Tibial nerve (tissue), 4 donors: ENCODE measurements at places on chromosomes 3 and 15. TPM values are rescaled to one million over a fixed set of nuclear protein-coding genes. Genes with fewer than 3 reads are reported as not detected.

DNA sequence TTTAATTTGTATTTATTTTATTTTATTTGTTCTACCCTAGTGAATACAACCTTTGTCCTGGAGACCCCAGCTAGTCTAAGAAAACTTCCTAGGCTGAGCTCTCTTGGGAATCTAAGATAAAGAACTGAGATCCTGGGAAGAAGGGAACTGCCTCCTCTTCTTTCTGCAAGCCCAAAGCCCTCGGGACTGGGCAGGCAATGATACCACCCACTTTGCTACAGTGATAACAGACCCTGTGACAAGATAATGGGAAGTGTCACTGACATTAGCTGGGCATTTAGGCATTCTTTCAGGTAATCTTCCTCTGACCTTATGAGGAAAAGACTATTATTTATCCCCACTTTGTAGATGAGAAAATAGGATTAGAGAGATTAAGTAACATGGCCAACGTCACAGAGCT lies 15.1 kb downstream of the TYRO3 start:
- no peak overlapping the region for H3K27ac ChIP-seq
- DNase-seq = no peak
- no peaks in the 10 kb centered on the region for H3K4me1 ChIP-seq
- peaks cover 69% of the 10 kb centered on the region for H3K36me3 ChIP-seq

- H3K27me3 ChIP-seq = no peaks in the 10 kb centered on the region
- DNase-seq = no peak
- H3K27ac ChIP-seq = no peak overlapping the region
- H3K36me3 ChIP-seq = no peaks in the 10 kb centered on the region
These were observed 195.4 kb upstream of the HES1 start for GRCh38 chr3:193940526-193940925.

DNA sequence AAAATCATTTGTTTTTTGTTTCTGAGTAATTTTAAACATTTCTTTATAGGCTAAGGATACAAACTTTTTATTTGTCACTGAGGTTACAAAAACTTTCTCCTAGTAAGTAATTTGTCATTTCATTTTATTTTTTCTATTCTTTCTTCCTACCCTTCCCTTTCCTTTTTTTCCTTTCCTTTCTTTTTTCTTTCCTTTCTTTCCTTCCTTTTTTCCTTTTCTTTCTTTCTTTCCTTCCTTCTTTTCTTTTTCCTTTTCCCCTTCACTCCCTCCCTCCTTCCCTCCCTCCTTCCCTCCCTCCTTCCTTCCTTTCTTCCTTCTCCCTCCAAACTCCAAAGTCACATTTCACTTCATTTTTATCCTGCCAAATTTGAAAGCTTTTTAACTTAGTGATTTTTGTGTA lies 115.1 kb upstream of the FAN1 start:
- no peaks in the 10 kb centered on the region for H3K36me3 ChIP-seq
- H3K4me3 ChIP-seq = no peak overlapping the region
- no peaks in the 10 kb centered on the region for H3K27me3 ChIP-seq
- no peaks in the 10 kb centered on the region for H3K4me1 ChIP-seq

DNA sequence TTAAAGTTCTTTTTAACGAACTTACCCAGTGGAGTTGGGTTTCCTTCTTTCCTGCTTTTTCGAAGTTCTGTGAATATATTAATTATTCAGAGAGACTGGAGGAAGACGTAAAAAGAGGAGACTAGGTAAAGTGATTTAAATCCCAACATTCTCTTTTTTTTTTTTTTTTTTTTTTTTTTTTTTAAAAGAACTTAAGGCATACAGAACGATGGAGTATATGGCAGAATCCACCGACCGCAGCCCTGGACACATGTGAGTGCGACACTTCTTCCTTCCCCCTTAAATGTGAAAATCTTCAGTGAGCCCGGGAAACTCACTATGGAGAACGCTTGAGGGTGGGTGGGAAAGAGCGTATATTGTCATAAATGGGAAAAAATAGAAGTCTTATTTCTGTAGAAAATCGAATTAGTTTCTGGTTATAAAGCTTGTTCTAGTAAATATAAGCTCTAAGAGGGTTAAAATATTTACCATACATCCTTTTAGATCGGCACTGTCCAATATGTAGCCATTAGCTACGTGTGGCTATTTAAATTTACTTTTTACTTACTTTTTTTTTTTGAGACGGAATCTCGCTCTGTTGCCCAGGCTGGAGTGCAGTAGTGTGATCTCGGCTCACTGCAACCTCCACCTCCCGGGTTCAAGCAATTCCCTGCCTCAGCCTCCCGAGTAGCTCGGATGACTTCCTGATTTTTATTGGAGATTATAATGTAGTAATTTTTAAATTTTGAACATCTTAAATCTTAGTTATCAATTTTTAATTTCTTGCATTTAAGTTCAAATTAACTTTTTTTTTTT lies 892 bp downstream of the NMD3 start:
- H3K4me1 ChIP-seq = no peaks in the 10 kb centered on the region
- no peaks in the 10 kb centered on the region for H3K27me3 ChIP-seq
- DNase-seq = peak; percentile 24
- H3K27ac ChIP-seq = peak overlapping the region; percentile 79
- peaks cover 20% of the 10 kb centered on the region for H3K36me3 ChIP-seq
- H3K4me3 ChIP-seq = peak overlapping the region; percentile 92

ZNF80 gene
- total RNA-seq = not detected
